Stimulated activated CD8-positive, alpha-beta memory T cell treated with anti-CD3 and anti-CD28 coated beads, Interleukin-4, amount 100 ng/mL, for 4 hours (primary cell): ENCODE measurements at places on chromosomes 1 and 21.

GRCh38 chr1:65952696-65953095 is 160.0 kb downstream of the PDE4B start:
- no peak for DNase-seq

- no peak for DNase-seq
Measured at GRCh38 chr1:3504151-3504821, 49.8 kb downstream of the ARHGEF16 start.

DNA sequence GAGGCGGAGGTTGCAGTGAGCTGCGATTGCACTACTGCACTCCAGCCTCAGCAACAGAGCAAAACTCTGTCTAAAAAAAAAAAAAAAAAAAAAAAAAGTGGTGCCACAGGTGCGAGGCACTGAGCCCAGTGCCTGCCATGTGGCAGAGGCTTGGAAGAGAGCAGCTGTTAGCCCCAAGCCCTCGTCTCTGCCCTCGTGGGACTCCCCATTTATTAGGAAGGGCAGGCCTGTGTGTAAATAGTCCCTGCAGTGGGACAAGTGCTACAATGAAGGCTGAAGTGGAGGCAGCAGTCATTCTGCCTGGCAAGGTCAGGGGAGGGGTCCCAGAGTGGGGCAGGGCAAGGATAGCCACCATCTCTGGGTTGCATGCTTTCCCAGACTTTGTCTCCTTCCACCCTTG is 6.5 kb downstream of the RPS6KA1 start:
- no peak for DNase-seq

DNA sequence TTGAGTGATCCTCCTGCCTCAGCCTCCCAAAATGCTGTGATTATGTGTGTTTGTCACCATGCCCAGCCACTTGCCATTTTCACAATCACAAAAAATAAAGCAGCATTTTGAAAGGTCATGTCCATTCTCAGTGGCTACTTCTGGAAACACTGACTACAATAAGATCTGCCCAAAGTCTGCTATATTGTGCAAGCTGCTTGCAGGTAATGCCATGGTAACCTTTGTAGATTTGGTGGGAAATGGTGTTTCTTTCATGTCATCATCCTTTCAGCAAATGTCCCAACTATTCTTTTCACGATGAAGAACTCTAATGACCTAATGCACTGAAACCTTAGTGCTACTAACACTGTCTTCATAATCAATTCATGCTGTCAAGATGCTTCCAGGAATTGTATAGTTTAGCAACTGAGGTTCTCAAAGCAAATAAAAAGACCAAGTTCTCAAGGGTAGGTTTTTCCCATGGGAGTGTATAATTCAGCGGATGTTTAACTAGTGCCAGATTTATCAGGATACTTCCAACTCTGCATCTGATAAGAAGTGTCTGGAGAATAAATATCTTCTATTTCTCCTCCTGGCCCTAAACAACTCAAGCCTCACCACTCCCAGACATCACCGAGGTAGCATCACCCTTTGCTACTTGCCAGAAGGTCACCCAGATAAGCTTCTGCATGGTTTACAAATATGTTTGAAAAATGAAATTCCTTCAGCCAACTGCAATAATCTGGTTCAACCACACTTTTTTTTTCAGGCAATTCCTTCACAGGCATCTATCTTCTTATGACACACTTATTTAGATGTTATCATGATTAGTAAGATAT is 132.0 kb upstream of the ZC3H11B start:
- DNase-seq, result no peak

DNA sequence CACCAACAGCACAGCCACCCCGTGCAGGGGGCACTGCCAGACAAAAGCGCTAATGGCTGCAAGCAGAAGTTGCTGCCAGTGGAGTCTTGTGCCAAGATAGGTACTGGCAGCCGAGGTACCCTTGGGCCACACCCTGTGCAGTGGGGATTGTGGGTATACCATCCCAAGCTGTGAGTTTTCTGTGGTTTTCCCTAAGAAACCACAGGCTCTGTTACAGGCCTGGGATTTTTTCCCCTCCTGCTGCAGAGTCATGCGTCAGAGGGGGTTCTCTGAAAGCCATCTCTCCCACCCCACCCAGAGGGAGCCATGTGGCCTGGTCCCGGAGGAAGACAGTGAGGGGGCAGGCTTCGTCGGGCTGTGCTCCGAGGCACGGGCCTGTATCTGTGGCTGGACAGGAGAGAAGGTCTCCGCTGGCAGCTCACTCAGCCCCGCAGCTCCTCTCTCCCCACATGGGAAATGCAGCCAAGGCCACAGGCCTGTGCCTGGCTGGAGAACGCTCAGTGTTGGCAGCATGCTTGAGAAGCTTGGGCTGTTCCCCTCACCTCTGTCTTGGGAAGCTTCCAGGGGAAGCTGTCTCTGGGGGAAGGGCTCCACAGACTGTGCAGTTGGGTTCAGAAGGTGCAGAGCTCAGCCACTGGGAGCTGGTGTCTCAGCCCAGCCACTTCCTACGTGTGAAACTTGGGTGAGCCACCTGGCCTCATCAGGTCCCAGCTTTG is 42.5 kb downstream of the NEK2 start:
- no peak for DNase-seq

DNA sequence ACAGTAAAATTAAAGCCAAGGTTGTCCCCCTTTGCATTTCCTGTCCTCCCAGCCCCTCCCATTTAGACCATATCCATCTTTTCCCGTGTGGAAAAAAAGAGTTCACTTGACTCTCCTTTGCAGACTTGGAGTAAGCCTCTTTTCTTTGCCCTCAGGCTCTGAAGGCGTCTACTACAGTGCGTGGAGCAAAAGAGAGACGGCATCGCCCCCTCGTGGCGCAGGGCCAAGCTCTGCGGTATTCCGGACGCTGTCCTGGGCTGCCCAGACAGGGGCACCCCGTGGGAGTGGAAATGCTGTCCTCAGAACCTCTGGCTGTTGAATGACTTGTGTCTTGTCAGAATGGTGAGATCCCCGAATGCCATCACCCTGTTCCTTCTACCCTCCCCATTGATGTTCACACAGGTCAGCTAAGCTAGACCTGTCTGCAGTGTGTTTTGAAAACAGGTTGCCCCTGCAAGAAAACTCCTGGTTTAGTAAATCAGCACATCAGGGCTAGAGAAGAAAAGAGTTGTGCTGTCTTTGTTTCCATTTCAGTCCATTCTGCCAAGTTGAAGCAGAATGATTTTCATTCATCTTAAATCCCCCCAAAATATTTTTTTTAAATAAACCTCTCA is 12.3 kb upstream of the GJA8 start:
- no peak for DNase-seq

DNA sequence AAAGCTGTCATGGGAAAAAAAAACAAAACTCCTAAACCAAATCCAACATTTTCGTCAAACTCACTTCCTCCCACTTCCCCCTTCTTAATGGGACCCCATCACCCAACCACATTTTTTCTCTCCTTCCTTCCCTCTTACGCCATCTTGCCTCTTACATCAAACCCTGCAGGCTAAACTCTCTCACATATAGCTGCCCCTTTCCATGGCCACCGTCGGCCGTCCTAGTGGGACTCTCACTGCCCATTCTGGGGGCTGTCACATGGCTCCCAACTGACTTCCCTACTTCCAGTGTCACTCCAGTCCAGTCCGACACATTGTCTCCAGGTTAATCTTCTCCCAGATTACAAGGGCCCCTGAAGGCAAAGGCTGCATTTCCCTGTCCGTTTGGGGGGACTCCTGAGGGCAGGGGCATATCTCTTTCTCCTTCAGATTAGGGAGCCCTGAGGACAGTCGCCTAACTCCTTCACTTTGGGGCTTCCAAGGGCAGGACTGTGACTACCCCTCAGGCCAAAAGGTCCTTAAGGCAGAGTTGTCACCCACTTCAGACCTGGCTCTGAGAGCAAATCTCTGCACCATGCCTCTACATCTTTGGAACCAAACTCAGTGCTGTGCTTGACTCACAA is 658 bp downstream of the UBXN11 start:
- DNase-seq, result no peak
